ENCODE measurements at places on chromosomes 7 and 10.

DNA sequence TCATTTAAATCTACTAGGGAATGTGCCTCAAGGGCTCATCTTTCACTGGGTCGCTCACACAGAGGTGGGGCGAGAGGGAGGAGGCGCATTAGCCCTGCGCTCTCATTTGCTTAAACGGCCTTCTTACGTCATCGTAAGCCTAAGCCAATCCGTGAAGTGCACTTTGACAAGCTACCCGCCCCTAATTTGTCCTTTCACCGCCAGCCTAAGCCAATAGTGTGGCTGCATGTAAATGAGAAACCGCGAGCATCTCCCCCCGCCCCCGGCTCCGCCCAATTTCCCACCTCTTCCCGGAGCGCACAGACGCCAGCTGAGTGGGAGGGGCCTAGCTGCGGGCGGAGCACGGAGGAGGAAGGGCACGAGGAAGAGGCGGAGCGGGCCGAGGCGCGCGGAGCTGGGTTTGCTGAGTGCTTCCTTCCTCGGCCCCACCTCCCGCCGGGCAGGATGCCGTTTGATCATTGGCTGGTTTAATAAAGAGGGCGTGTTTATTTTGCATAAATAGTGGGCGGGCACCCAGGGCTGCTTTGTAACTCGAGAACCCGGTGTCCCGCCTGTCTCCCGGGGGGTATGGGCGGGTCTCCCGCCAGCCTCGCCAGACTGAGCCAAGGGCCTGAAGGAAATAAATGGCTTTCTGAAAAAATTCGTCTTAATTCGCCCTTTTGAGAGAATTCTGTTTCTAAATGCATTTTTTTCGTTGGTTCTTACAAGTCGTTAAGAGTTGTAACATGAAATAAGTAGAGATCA, 289.6 kb upstream of the NFE2L3 start:
- peak; percentile 100 for DNase-seq

GRCh38 chr10:26650406-26650805, 47.1 kb upstream of the PDSS1 start:
- DNase-seq = no peak

DNA sequence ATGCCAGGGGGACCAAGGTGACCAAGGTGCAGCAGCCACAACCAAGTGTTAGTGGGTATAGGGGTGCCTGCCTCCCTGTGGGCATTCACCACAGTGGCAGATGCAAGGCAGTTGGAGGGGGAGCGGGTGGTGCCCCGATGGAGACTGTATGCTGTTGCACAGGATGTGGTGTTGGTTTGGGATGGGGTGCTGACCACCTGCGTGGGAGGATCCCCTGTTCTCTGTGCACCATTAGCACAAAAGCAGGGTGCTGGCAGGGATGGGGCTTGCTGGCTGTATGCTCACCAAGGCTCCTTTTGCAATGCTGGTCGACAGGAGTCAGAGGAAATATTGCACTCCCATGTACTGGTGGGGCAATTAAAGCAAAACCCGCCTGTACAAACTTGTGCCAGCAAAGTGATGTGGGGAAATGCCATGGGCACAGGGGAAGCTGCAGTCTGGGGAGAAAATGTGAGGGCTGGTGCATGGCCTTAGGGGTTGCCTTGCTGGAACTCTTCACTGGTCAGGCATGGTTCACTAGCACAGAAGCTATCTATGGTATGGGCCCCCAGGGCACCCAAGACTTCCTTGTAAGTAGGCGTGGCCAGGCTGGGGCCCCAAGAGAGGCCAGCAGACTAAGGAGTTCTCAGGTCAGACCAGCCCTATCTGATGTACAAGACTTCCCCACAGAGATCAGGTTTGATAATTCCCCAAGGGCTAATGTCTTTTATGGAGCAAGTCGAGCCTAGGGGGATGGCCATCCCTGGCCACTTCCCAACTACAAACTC, 51.9 kb upstream of the GNAT3 start:
- DNase-seq = no peak

DNA sequence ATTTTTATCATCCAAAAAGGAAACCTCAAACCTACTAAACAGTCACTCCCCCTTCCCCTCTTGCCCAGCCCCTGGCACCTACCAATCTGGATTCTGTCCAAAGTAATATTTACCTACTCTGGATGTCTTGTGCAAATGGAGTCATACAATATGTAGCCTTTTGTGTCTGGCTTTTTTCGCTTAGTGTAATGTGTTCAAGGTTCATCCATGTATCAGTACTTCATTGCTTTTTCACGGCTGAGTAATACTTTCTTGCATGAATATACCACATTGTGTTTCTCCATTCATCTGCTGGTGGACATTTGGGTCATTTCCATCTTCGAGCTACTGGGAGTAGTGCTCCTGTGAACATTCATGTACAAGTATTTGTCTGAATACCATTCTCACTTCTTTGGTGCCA, 113.6 kb downstream of the EEPD1 start:
- DNase-seq = no peak

DNA sequence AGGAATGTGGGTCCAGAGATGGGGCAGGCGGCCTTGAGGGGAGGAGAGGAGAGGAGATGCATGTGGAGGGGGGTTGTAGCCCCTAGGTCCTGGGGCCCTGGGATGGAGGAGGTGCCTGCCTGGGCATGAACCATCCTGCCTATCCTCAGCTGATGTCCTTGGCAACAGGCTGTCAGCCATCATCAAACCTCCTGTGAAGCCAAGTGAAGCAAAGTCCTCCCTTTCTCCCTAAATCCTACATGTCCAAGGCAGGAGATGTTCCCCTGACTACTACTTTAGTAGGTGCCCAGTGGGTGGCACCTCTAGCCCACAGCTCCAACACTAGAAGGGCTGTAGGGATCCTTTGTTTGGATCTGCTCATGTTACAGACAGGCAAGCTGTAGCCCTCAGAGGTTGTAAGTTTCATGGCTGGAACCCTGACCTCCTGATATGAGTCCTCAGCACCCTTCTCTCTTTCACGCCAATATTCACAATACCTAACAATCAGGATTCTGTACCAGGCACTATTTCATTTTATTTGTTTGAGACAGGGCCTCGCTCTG, 66.6 kb upstream of the SYPL1 start:
- no peak for DNase-seq

GRCh38 chr10:1368842-1369171, 312.6 kb downstream of the WDR37 start:
- peak; percentile 73 for DNase-seq

GRCh38 chr10:88226891-88227290, 356.2 kb downstream of the RNLS start:
- no peak for DNase-seq

DNA sequence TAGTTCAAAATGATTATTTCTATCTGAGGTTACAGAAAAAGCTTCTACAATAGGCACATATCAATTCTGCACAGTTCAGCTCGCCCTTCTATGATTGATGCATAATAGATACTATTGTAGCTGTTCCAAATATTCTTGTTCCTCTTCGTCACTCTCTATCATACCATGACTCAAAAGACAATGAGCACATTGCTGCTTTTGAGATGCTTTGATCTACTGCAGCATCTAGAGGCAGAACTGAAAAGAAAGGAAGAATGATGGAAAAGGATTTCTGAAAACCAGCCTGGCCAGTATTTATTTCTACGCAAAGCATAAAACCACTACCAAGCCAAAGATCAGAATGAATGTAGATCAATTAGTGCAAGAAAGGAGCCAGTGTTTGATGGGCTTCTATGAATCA, 59.3 kb upstream of the PLXDC2 start:
- no peak for DNase-seq
